ENCODE measurements at places on chromosomes 5 and 9.

- no peak overlapping the region for H3K4me3 ChIP-seq
- DNase-seq = no peak
- H3K27ac ChIP-seq = no peak overlapping the region
- H3K4me1 ChIP-seq = peaks cover 5% of the 10 kb centered on the region
Observed at GRCh38 chr5:93993161-93993560, 251.8 kb upstream of the POU5F2 start.

DNA sequence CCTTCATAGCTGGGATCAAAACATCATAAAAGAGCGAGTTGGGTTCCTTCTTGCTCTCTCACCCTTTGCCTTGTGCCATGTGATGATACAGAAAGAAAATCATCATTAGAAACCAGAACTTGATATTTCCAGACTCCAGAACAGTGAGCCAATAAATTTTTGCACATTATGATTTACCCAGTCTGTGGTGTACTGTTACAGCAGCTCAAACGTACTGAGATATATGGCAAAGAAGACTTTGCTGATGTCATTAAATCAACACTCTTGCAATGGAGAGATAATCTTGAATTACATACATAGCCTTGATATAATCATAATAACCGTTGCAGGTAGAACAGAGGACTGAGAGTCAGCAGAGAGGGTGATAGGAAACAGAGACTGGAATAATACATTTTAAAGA is 1271.6 kb downstream of the CDH12 start:
- H3K27me3 ChIP-seq = no peaks in the 10 kb centered on the region
- H3K4me3 ChIP-seq = no peak overlapping the region
- no peak overlapping the region for H3K27ac ChIP-seq
- peaks cover 8% of the 10 kb centered on the region for H3K36me3 ChIP-seq
- no peaks in the 10 kb centered on the region for H3K4me1 ChIP-seq

DNA sequence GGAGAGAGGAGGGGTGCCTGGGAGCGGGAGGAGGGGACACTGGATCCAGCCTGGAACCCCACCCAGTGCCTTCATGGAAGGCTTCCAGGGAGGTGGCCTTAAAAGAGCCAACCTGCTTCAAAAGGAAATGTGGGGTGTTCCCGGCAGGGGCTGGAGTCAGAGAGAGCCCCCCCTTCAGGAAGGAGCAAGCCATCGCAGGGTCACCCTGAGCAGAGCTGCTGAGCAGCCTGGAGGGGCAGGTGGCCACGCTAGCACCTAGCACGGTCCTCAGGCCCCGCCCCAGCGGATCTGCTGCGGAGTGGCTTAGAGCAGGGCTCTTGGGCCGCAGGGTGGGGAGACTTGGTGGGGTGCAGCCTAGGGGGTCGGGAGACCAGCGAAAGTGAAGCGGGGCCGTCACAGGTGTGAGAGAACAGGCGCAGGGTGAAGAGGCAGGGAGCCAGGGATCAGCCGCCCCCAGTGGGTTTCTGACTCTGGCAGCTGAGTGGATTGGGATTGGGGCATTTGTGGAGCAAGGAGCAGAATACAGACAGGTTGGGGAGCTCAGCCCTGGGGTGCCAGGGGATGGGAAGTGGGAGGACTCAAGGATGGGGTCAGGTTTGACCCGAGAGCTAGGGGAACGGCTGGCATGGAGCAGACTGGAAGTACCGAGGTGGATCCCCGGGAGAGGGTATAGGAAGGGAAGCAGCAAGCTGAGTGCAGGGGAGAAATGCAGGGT is 1.5 kb downstream of the LCN2 start:
- H3K4me1 ChIP-seq = peaks cover 12% of the 10 kb centered on the region
- peak overlapping the region; percentile 45 for H3K27ac ChIP-seq
- H3K27me3 ChIP-seq = no peaks in the 10 kb centered on the region

DNA sequence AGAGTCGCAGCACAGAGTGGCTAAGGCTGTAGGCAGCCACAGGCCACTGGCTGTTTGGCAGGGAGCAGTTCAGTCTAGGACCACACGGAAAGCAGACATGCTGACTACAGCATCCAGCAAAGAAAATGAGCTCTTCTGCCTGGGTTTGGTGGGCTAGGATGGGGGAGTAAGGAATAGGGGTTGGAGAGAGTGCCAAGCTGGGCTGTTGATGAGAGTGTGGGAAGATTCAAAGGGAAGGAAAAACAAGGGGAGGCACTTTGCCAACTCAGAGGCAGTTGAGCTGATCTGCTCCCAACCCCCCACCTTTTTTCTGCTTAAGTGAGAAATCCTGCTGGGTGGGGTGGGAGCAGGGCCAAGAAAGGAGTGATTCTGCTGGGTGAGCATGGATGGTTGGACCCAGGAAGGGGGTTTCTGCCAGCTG is 35.9 kb downstream of the SVEP1 start:
- H3K4me3 ChIP-seq = no peak overlapping the region
- peaks cover 3% of the 10 kb centered on the region for H3K27me3 ChIP-seq
- H3K36me3 ChIP-seq = no peaks in the 10 kb centered on the region
- no peak for DNase-seq
- H3K27ac ChIP-seq = no peak overlapping the region
- no peaks in the 10 kb centered on the region for H3K4me1 ChIP-seq

DNA sequence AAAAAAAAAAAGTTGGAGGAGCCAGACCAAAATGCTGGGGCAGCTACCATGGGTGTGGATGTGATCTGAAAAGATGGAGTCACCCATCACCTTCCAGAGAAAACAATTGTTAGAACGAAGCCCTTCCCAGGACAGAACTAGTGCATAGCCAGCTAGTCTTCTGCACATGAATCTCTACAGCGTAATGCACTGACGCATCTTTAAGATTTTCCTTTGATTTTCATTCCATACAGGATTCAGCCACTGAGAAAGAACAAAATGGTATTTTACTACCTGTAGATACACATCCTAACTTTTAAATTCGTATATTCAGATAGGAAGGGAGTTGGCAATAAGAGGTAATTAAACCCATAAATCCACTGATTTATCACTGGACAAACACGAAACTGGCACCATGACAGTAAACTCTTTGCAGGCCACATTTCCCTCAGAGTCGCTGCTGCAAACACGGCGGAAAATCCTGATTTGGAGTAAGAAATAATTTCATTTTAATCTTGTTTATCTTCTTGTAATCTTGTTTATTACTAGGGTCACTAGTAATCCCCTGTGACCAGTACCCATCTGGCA is 206.6 kb downstream of the SPOCK1 start:
- peaks cover 11% of the 10 kb centered on the region for H3K27me3 ChIP-seq
- no peak for DNase-seq
- H3K27ac ChIP-seq = no peak overlapping the region

Measured in type B pancreatic cell (in vitro differentiated cells).